ENCODE measurements at places on chromosomes 1 and 21. TPM values are rescaled to one million over a fixed set of nuclear protein-coding genes. Genes with fewer than 3 reads are reported as not detected.

GRCh38 chr1:229266274-229266673 lies 4.6 kb upstream of the RAB4A start:
- DNase-seq = no peak

GRCh38 chr1:186671136-186671825 lies 8.9 kb downstream of the PTGS2 start:
- no peak for DNase-seq

DNA sequence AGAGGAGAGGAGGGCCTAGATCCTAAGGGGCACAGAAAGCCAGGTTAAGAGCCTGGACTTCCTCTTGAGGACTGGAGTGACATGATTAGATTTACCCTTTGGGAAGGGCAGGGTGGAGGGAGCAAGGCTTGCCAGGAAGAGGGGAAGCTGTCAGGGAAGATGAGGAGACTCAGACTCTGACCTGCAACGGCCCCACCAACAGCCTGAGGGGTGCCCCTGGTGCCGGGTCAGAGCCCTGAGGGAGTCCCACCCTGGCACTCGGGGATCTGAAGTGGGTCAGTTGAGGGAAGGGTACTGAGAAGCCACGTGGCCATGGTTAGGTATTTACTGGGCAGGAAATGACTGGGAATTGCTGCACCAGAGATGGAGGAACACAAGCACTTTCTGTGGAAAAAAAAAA lies 9.8 kb downstream of the ECE1 start:
- DNase-seq = no peak

DNA sequence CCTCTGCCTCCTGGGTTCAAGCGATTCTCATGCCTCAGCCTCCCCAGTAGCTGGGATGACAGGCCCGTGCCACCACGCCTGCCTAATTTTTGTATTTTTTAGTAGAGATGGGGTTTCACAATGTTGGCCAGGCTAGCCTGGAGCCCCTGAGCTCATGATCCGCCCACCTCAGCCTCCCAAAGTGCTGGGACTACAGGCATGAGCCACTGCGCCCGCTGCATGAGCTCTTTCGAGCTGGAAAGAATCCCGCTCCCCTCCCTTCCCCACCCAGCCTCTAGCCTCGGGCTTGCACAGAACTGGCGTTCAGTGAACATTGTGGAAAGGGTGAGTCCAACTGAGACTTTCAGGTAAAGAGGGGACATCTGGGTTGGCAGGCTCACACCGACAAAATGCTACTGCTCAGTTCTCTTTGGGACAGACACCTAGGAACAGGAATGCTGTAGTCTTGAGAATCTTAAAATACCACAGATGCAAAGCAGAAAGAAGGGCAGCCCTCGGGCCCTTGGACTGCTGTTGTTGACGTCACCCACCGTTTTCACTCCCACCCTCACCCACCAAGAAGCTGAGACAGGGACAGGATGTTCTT lies 9.7 kb upstream of the GNG4 start:
- DNase-seq = no peak

DNA sequence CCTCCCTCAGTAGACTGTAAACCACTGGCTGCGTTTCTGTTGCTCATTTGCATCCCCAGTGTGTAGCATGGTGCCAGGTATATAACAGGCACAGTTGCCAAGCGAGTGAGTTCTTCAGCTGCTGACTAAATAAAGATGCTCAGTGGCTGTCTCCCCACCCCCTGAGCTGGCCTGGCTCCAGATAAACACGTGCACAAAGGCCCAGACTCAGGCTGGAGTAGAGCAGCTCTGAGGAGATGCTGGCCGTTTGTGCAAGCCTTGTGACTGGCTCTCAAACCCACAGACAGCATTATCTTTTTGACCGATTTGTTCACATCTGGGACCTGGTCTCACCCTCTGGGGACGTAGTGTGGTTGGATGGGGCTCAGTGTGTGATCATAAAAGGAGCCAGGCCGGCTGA lies 7.1 kb downstream of the CHRNB2 start:
- no peak for DNase-seq

DNA sequence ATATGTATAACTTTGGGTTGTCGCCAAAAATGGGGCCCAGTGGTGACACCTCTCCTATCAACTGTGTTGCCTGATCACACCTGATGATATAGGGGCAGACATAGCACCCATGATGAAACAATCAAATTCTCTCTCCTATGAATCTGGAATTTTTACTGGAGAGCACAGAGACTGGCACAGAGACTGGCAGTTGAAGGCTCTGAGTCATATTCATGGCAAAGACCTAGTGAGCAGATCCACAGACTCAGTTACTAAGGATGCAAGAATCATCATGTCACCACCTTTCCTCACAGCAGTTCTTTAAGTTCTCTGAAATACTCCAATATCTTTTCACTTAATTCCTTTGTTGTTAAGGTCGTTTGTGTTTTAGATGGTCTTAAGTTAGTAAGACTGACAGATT lies 60.0 kb downstream of the APCS start:
- DNase-seq = no peak

GRCh38 chr1:184017306-184017705 lies 20.2 kb downstream of the COLGALT2 start:
- DNase-seq = no peak

GRCh38 chr1:214565310-214565709 lies 13.9 kb upstream of the PTPN14 start:
- DNase-seq = no peak

KRTAP12-2 gene
- polyA plus RNA-seq = not detected

PCNX2 gene
- polyA plus RNA-seq = 6.9 TPM

CD244 gene
- polyA plus RNA-seq = 2.1 TPM

C1QC gene
- polyA plus RNA-seq = 79.1 TPM

FCRL6 gene
- polyA plus RNA-seq = 0.69 TPM

Data from large intestine (tissue), 12 donors.